Inflammatory macrophage treated with lipopolysaccharide for 4 hours (primary cell): ENCODE measurements at places on chromosomes 7 and 10.

DNA sequence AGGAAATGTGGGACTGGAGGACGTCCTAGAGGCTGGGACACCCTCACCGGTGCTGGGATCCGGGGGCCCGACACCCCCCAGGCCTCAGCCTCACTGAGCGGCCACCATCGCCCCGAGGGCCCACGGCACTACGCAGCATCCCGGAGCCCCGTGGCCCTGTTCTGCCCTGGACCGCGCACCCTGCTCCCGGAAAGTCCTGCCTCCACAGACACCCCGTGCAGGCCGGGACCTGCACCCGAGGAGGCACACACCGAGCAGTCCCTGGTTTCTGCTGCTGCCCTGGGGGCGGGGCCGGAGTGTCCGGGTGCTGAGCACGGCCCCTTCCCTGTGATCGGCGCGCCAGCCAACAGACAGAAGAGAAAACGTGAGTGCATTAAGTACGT is 18.1 kb upstream of the KNDC1 start:
- DNase-seq, result no peak

DNA sequence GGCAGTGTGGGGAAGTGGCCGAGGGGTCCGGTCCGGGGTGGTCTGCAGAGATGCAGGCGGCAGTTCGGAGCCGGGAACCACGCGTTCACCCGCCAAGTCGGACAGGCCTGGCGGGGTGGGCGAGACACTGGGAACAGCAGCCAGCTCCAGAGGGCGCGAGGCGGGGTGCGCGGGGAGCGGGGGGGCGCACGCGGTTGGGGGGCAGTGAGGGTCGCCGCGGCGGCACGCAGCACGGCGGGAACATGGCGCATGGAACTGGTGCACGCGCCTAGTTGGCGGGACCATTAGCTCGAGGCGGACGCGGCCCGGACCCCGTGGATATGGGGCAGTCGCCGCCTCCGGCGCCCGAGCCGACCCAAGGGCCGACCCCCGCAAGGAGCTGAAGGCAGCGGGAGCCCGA is 635.9 kb downstream of the ZNF37A start:
- DNase-seq, result no peak

DNA sequence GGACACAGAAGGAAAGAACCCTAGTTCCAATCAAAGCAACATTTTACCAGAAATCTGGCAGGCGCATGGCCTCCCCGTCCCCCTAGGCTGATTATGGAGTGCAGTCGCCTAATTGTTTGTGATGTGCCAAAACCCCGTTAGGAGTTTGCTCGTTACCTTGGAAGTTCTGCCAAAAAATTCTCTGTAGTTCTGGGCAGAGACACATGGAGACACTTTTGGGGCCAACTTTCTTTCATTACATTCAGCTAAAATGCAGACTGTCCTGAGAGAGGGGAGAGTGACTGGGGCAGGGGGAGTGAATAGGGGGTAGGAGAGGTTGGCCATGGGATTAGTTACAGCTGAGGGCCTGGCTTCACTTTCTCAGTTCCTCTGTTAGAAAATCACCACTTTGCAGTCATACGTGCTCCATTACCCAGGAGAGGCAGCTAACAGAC is 158.0 kb upstream of the NPVF start:
- DNase-seq, result no peak

DNA sequence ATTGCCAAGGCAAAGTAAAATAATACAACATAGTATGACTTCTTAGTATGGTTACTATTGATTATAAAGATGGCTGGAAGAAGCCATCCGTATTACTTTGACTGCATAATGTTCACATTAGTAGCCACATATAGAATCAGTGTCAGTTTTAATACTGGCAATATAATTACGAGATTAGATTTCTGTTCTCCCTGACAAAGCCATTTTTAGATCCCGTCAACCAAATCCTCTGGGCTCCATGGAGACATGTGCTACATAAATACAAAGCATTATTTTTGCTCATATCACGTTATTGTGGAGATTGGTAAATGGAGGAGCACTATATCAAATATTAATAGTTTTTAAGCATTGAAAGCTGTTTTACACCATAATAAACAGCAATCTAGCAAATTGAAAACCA is 124.0 kb downstream of the MAGI2 start:
- DNase-seq, result no peak

DNA sequence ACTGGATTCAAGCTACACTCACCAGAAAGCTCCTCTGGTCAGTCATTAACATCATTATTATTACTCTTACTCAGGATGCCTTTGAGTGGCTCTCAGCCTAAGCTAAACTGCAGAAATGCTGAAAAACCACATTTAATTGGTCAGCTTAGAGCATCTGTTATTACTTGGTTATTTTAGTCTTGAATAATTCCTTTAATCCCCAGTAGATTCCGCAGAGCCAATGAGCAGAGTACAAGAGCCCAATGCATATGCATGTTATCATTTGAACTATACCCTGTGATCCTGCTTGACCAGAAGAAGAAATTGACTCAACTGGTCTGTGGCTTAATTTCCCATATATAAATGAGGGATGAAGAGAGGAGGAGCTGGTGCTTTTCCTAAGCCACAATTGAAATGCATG is 417.6 kb upstream of the C7orf33 start:
- DNase-seq, result no peak

- no peak for DNase-seq
Measured at GRCh38 chr7:28942168-28942567, 16.0 kb downstream of the TRIL start.

DNA sequence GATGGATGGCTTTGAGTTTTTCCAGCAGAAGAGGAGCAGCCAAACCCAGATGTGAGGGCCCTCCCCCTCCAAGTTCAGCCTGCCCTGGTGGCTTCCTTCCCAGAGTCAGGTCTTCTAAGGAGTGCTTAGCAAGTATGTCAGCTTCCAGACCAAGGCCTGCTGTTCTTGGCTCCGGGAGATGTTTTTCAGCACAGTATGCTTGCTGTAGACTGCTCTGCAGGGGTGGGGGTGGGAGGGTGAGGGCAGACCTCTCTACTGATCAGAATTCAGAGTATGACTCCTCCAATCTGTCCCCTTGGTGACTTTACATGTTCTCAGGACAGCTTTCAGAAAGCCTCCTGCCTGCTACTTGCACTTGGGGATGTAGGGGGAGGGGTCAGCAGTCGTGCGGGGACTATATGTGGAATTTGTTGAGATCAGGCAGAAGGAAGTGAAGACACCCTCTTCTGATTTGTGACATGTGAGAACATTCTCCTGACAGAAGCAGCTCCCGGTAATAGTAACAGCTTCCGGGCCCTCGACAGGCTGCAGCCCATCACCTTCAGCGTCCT is 516.4 kb upstream of the ZMIZ1 start:
- DNase-seq, result no peak

GRCh38 chr7:139340808-139341057 is 404 bp upstream of the FMC1 start:
- no peak for DNase-seq

- no peak for DNase-seq
Measured at GRCh38 chr10:11886851-11887250, 63.7 kb downstream of the PROSER2 start.

GRCh38 chr10:110149259-110149658 is 58.1 kb upstream of the MXI1 start:
- no peak for DNase-seq

GRCh38 chr10:73910764-73911552 is at the start of gene PLAU:
TSS of gene PLAU (plus strand) at chr10:73911132. CDS start at chr10:73911556, 424 bp downstream.
- peak; percentile 68 for DNase-seq

GRCh38 chr7:50497068-50497642 is 47.0 kb upstream of the FIGNL1 start:
- DNase-seq, result no peak

DNA sequence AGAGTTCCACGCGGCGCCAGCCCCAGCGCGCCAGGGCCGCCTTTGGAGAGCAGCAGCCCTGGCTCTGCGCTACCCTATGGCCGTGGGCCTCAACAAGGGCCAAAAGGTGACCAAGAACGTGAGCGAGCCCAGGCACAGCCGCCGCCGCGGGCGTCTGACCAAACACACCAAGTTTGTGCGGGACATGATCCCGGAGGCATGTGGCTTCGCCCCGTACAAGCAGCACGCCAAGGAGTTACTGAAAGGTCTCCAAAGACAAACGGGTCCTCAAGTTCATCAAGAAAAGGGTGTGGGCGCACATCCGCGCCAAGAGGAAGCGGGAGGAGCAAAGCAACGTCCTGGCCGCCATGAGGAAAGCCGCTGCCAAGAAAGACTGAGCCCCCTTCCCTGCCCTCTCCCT is 144.1 kb downstream of the SRPK2 start:
- no peak for DNase-seq

- no peak for DNase-seq
Measured at GRCh38 chr10:124105045-124105444, 11.6 kb upstream of the CHST15 start.

- DNase-seq, result no peak
Measured at GRCh38 chr10:774223-774622, 84.8 kb upstream of the DIP2C start.

- DNase-seq, result peak; percentile 80
Measured at GRCh38 chr10:10460451-10460850, 557.2 kb upstream of the CELF2 start.
